ENCODE measurements at places on chromosomes 16 and 17.

DNA sequence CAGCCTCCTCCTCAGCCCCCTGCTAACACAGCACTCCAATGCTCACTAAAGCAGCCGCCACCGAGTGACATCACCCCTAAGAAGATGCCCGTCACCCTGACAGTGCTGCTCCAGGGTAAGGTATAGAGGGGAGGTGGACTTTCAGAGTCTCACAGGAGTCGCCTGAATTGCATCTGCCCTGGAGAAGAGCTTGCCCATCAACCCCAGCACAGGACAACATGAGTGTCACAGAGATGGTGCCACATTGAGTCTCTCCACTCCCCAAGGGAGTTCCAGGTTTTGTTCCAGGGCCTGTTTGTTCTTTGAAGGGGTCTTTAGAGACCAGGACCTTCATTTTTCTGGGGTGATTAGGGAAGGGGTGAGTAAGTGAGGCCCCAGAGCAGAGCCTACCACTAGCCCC is 2.2 kb upstream of the P2RX5 start:
- DNase-seq, result no peak
- no peaks in the 10 kb centered on the region for H3K27me3 ChIP-seq

- H3K4me3 ChIP-seq, result no peak overlapping the region
- H3K27me3 ChIP-seq, result no peaks in the 10 kb centered on the region
- DNase-seq, result no peak
- peaks cover 3% of the 10 kb centered on the region for H3K4me1 ChIP-seq
Observed at GRCh38 chr16:85911251-85911930, 12.4 kb downstream of the IRF8 start.

DNA sequence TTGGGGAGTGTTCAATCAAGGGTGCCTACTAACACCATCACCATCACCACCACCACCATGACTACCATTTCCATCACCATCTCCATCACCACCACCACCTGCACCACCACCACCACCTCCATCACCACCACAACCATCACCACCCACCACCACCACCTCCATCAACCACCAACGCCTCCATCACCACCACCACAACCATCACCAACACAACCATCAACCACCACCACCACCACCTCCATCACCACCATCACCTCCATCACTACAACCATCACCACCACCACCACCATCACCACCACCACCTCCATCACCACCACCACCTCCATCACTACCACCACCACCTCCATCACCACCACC is 15.7 kb downstream of the MARCHF10 start:
- no peak for DNase-seq
- no peak overlapping the region for H3K4me3 ChIP-seq
- H3K4me1 ChIP-seq, result peaks cover 12% of the 10 kb centered on the region
- H3K36me3 ChIP-seq, result peaks cover 2% of the 10 kb centered on the region
- no peak overlapping the region for H3K27ac ChIP-seq

- peaks cover 5% of the 10 kb centered on the region for H3K36me3 ChIP-seq
- H3K4me3 ChIP-seq, result peak overlapping the region; percentile 87
- H3K4me1 ChIP-seq, result peaks cover 49% of the 10 kb centered on the region
- no peaks in the 10 kb centered on the region for H3K27me3 ChIP-seq
- peak overlapping the region; percentile 93 for H3K27ac ChIP-seq
Observed at GRCh38 chr16:57999366-57999970, 1.0 kb downstream of the ZNF319 start.

GRCh38 chr17:6797718-6798351 is 21.8 kb downstream of the FBXO39 start:
- no peaks in the 10 kb centered on the region for H3K36me3 ChIP-seq
- DNase-seq, result no peak
- no peak overlapping the region for H3K27ac ChIP-seq
- H3K4me1 ChIP-seq, result no peaks in the 10 kb centered on the region

- peaks cover 5% of the 10 kb centered on the region for H3K36me3 ChIP-seq
- H3K4me1 ChIP-seq, result peaks cover 2% of the 10 kb centered on the region
- no peak for DNase-seq
Observed at GRCh38 chr17:62617894-62618472, 9.5 kb upstream of the MRC2 start.

GRCh38 chr16:65521633-65522328 is 399.9 kb upstream of the CDH11 start:
- no peaks in the 10 kb centered on the region for H3K4me1 ChIP-seq
- no peak overlapping the region for H3K27ac ChIP-seq
- no peak for DNase-seq
- no peaks in the 10 kb centered on the region for H3K36me3 ChIP-seq
- no peak overlapping the region for H3K4me3 ChIP-seq
- no peaks in the 10 kb centered on the region for H3K27me3 ChIP-seq

GRCh38 chr16:59210955-59211541 is 476.9 kb upstream of the GOT2 start:
- no peaks in the 10 kb centered on the region for H3K4me1 ChIP-seq
- H3K4me3 ChIP-seq, result no peak overlapping the region
- DNase-seq, result no peak
- no peaks in the 10 kb centered on the region for H3K27me3 ChIP-seq

DNA sequence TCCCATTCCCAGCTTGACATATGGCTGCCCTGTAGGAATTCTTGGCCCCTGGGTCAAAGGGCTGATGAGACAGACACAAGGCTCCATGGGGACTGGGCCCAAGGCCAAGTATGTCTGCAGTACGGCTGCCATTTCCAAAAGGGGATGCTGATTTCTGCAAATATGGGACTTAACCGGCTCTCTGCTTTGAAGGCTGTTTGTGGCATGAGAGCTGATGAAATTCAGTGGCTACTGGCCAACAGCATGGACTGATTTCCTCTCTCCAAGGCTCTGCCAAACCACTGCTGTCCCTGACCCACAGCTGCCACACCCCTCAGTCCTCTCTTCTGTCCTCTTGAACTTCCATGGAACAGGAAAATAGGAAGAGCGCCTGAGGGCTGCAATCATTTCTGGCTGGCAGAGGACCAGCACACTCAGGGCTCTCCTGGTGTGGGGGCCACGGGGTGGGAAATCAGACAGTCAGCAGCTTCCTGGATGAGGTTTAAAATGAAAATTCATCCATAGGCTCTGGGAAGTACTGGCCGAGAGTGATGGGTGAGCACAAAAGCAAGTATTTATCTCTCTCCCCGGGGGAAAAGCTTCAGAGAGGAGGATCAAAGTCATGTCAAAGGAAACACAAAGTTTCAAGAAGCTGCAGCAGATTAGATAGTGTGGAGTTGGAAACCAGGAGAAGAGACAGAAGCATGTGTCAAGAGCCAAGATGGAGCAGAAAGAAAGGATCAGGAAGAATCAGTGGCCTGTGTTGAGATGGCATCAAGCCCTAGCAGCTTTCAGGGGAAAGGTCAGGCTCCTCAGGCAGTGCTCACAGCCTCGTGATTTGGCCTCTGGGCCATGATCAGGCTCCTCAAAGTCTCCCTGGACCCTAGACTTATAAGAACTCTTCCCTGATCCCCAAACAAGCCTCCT is 64.1 kb upstream of the SREBF1 start:
- no peak for DNase-seq
- peaks cover 7% of the 10 kb centered on the region for H3K4me1 ChIP-seq
- peak overlapping the region; percentile 43 for H3K27ac ChIP-seq
- peaks cover 4% of the 10 kb centered on the region for H3K36me3 ChIP-seq
- no peak overlapping the region for H3K4me3 ChIP-seq

- no peaks in the 10 kb centered on the region for H3K4me1 ChIP-seq
- H3K27ac ChIP-seq, result no peak overlapping the region
- H3K27me3 ChIP-seq, result no peaks in the 10 kb centered on the region
- DNase-seq, result no peak
Observed at GRCh38 chr16:83517398-83517797, 290.4 kb upstream of the HSBP1 start.

GRCh38 chr17:21493993-21494392 is 117.8 kb downstream of the KCNJ12 start:
- H3K27ac ChIP-seq, result no peak overlapping the region
- no peak for DNase-seq
- no peaks in the 10 kb centered on the region for H3K36me3 ChIP-seq
- no peak overlapping the region for H3K4me3 ChIP-seq
- no peaks in the 10 kb centered on the region for H3K4me1 ChIP-seq

- peaks cover 2% of the 10 kb centered on the region for H3K4me1 ChIP-seq
- no peak overlapping the region for H3K4me3 ChIP-seq
- peaks cover 2% of the 10 kb centered on the region for H3K36me3 ChIP-seq
- no peak overlapping the region for H3K27ac ChIP-seq
Observed at GRCh38 chr17:48162946-48163506, 55.5 kb downstream of the SNX11 start.

DNA sequence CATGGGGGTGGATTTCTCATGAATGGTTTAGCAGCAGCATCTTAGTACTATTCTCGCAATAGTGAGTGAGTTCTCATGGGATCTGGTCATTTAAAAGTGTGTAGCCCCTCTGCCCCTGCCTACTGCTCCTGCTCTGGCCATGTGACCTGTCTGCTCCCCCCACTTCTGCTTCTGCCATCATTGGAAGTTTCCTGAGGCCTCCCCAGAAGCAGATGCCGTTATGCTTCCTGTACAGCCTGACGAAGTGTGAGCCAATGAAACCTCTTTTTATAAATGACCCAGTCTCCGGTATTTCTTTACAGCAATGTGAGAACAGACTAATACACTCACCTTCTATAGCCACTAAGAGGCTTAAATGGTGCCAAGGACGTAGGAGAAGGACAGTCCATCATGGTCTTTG is 51.5 kb downstream of the NOL11 start:
- H3K36me3 ChIP-seq, result no peaks in the 10 kb centered on the region
- no peak overlapping the region for H3K4me3 ChIP-seq
- H3K27ac ChIP-seq, result no peak overlapping the region
- H3K4me1 ChIP-seq, result peaks cover 2% of the 10 kb centered on the region
- no peak for DNase-seq
- peaks cover 5% of the 10 kb centered on the region for H3K27me3 ChIP-seq

GRCh38 chr17:42087042-42087701 is 11.1 kb downstream of the ZNF385C start:
- no peak for DNase-seq
- no peak overlapping the region for H3K27ac ChIP-seq
- no peaks in the 10 kb centered on the region for H3K36me3 ChIP-seq
- no peaks in the 10 kb centered on the region for H3K4me1 ChIP-seq
- H3K27me3 ChIP-seq, result peaks cover 8% of the 10 kb centered on the region

DNA sequence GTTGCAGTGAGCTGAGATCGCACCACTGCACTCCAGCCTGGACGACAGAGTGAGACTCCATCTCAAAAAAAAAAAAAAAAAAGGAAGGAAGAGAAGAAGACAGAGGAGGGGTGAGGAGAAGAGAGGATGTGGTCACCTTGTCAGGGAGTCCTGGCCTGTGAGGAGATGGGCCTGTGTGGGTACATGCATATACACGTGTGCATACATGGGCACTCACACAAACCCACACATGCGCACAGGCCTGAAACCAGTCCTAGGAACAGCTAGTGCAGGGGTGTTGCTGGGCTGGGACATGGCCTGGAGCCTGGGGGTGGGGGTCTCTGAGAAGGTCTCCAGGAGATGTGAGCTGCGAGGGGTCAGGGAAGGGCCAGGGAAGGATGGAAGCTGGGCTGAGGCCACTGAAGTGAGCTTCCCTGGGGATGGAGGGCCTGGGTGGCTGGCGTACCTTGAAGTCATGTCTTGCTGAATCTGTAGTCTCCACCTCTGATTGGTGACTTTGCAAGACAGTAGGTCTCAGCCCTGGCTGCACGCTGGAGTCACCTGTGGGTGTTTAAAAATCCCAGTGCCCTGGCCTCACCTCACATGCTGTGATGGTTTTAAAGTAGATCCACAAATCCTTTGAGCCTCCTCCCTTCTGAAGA is 72.4 kb downstream of the MRM1 start:
- H3K4me3 ChIP-seq, result peak overlapping the region; percentile 67
- no peaks in the 10 kb centered on the region for H3K27me3 ChIP-seq

- DNase-seq, result no peak
- peaks cover 6% of the 10 kb centered on the region for H3K4me1 ChIP-seq
- H3K4me3 ChIP-seq, result no peak overlapping the region
Observed at GRCh38 chr16:78309763-78310162, 210.3 kb downstream of the WWOX start.

GRCh38 chr17:55926276-55926990 is 175.6 kb downstream of the PCTP start:
- no peaks in the 10 kb centered on the region for H3K36me3 ChIP-seq
- no peaks in the 10 kb centered on the region for H3K4me1 ChIP-seq
- H3K27me3 ChIP-seq, result peaks cover under 1% of the 10 kb centered on the region
- H3K27ac ChIP-seq, result no peak overlapping the region
- no peak overlapping the region for H3K4me3 ChIP-seq
- no peak for DNase-seq

DNA sequence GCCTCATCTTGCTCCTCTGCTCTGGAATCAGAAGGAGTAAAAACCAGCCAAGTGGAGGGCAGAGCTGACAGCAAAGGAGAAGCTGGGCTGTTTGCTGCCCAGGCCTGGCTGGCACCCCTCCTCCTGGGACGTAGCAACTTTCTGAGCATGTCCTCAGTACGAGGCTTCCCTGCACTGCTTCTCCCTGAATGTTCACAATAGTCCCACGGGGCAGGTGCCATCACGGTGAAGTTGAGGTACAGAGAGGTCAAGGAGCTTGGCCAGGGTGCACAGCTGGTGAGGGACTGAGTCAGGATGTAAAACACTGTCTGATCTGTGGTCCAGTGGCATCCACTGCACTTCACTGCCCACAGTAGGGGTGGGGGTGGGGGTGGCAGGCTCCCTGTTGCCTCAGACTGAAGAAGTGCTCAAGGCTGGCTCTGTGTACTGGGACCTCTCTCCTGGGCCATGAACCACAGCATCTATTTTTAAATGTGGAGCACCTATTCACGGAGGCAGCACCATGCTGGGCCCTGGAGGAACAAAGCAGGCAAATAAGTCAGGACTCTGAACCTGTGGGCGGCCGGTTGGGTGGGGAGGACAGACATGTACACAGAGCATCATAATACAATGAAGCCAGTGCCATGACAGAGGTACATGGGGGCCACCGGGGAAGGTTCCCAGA is 369.5 kb downstream of the SEC14L1 start:
- H3K4me1 ChIP-seq, result no peaks in the 10 kb centered on the region
- H3K36me3 ChIP-seq, result no peaks in the 10 kb centered on the region
- no peak for DNase-seq

DNA sequence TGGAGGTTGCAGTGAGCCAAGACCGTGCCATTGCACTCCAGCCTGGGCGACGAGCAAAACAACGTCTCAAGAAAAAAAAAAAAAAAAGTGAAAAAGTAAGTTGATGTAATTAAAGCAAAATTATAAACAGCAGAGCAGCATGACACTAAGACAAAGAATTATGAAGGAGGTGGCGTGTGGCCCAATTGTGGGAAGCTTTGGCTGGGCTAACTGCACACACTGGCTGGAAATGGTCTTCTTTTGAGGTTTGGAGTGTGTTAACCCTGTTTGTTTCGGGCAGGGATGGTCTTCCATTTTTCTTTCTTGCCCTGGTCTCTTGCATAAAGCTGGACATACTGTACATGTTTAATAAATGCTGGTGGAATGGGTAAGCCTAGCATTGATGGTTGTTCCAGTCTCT is 54.8 kb downstream of the RAP1GAP2 start:
- peak overlapping the region; percentile 45 for H3K4me3 ChIP-seq
- no peaks in the 10 kb centered on the region for H3K27me3 ChIP-seq
- no peak for DNase-seq
- H3K4me1 ChIP-seq, result peaks cover 25% of the 10 kb centered on the region
- H3K36me3 ChIP-seq, result peaks cover 5% of the 10 kb centered on the region
- peak overlapping the region; percentile 59 for H3K27ac ChIP-seq

- peaks cover 5% of the 10 kb centered on the region for H3K4me1 ChIP-seq
- peak overlapping the region; percentile 60 for H3K27ac ChIP-seq
- peaks cover 2% of the 10 kb centered on the region for H3K36me3 ChIP-seq
- peaks cover 52% of the 10 kb centered on the region for H3K27me3 ChIP-seq
- no peak overlapping the region for H3K4me3 ChIP-seq
- DNase-seq, result no peak
Observed at GRCh38 chr17:36900160-36900512, 37.1 kb upstream of the LHX1 start.
